ENCODE measurements at places on chromosomes 2 and 18. TPM values are rescaled to one million over a fixed set of nuclear protein-coding genes. Genes with fewer than 3 reads are reported as not detected.

- no peaks in the 10 kb centered on the region for H3K27me3 ChIP-seq
- H3K27ac ChIP-seq: no peak overlapping the region
- no peak overlapping the region for H3K4me3 ChIP-seq
- no peaks in the 10 kb centered on the region for H3K4me1 ChIP-seq
Measured at GRCh38 chr2:150109028-150109427, 378.4 kb downstream of the RND3 start.

GRCh38 chr2:108554528-108554927 lies 20.3 kb downstream of the LIMS1 start:
- no peak overlapping the region for H3K4me3 ChIP-seq
- H3K4me1 ChIP-seq: peaks cover 6% of the 10 kb centered on the region
- no peaks in the 10 kb centered on the region for H3K36me3 ChIP-seq
- no peak overlapping the region for H3K27ac ChIP-seq

- no peaks in the 10 kb centered on the region for H3K36me3 ChIP-seq
- H3K4me3 ChIP-seq: no peak overlapping the region
- H3K4me1 ChIP-seq: no peaks in the 10 kb centered on the region
- DNase-seq: no peak
Measured at GRCh38 chr2:127003070-127003800, 103.7 kb downstream of the BIN1 start.

GRCh38 chr18:37721544-37722522 lies 156.2 kb upstream of the CELF4 start:
- no peaks in the 10 kb centered on the region for H3K36me3 ChIP-seq
- H3K27me3 ChIP-seq: no peaks in the 10 kb centered on the region
- no peaks in the 10 kb centered on the region for H3K4me1 ChIP-seq
- DNase-seq: no peak
- H3K4me3 ChIP-seq: no peak overlapping the region
- H3K27ac ChIP-seq: no peak overlapping the region

GRCh38 chr2:85396531-85397470 lies 13.4 kb downstream of the CAPG start:
- peak overlapping the region; percentile 30 for H3K27ac ChIP-seq
- H3K27me3 ChIP-seq: no peaks in the 10 kb centered on the region
- no peak overlapping the region for H3K4me3 ChIP-seq

DNA sequence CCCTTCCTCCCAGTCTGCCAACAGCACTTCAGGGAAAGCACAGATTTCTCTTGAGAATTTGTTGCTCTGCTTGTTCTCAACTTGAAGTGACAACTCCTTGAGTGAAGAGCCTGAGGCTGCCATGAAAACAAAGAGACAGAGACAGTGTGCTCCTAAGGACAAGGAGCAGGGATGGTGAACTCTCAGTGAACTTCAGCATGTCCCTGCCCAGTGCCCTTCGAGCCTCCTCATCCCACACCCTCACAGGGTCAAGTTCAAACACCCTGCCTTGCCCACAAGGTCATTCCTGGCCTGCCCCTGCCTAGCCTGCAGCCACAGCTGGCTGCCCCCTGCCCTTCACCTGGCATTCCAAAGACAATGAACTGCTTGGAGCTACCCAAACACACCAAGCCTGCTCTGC lies 343.5 kb upstream of the KLHL29 start:
- H3K36me3 ChIP-seq: no peaks in the 10 kb centered on the region
- H3K4me1 ChIP-seq: peaks cover 59% of the 10 kb centered on the region
- H3K27me3 ChIP-seq: no peaks in the 10 kb centered on the region
- H3K4me3 ChIP-seq: no peak overlapping the region
- H3K27ac ChIP-seq: peak overlapping the region; percentile 80

Gene UBE2F
- 73.8 TPM for total RNA-seq

Gene GALNT13
- not detected for total RNA-seq

Gene ZNF396
- 2.9 TPM for total RNA-seq
